ENCODE measurements at places on chromosomes 12 and 14. TPM values are rescaled to one million over a fixed set of nuclear protein-coding genes. Genes with fewer than 3 reads are reported as not detected.

Gene PSEN1
- total RNA-seq, result 31.6 TPM

Gene POTEM
- total RNA-seq, result not detected

Gene NANOG
- not detected for total RNA-seq

Gene TRIAP1
- total RNA-seq, result 20.9 TPM

Gene KLRG1
- 2.3 TPM for total RNA-seq

Gene KCNK13
- not detected for total RNA-seq

Gene KRT72
- 3.2 TPM for total RNA-seq

Gene PUS7L
- 13.2 TPM for total RNA-seq

- peaks cover 34% of the 10 kb centered on the region for H3K4me1 ChIP-seq
- DNase-seq, result no peak
- H3K27me3 ChIP-seq, result no peaks in the 10 kb centered on the region
- no peak overlapping the region for H3K4me3 ChIP-seq
- H3K27ac ChIP-seq, result no peak overlapping the region
Measured at GRCh38 chr12:123132951-123133619, 17.8 kb downstream of the PITPNM2 start.

DNA sequence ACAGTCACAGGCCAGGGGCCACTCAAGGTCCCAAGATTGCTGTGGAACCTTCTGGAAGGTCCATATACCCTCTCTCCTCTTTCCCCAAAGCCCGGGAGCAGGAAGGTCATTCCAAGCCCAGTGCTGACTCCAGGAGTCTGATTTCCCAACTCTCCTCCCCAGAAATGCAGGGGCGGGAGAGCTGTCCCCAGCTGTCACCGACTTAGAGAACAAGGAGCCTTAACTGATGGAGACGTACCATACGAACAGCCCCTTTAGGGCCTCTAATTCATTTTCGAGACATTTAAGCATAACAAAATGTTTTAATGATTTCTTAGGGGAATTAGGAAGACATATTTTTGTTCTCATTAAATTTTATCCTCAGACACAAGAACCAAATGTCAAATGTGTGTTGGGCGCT, 99.2 kb downstream of the PHETA1 start:
- H3K27ac ChIP-seq, result no peak overlapping the region
- no peaks in the 10 kb centered on the region for H3K4me1 ChIP-seq
- no peak for DNase-seq
- H3K27me3 ChIP-seq, result peaks cover 3% of the 10 kb centered on the region
- no peaks in the 10 kb centered on the region for H3K36me3 ChIP-seq
- no peak overlapping the region for H3K4me3 ChIP-seq

DNA sequence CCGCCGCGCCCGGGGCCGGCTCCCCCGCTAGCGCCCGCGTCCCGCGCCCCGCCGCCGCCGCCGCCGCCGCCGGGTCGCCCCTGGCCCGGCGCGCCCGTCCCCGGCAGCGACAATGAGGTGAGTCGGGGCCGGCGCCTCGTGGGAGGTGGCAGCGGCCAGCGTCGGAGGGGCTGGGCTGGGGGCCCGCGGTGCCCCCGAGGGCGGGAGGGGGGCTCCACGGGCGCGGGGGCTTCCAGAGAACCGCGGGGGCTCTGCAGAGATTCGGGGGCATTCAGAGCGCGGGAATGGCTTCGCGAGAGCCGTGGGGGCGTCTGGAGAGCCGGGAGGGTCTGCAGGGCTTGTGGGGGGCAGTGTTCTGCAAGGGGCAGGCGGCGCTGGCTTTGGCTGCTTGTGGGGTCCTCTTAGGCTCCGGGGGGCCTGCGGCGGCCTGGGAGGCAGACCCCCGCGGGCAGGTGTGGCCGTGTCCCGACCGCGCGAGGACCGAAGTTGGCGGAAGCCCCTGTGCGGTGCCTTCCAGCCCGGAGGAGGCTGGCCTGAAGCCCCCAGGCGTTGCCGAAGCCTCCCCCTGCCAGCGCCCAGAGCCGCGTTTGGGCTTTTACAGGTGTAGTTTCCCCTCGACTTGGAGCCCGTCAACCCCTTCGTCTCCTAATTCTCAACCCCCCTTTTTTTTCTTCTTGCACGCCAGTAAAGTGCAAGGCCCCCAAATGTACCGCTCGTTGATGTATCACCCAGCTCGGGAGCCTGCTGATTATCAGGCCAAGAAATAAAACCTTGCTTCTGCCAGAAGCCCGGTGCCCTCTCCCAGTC, 93.1 kb upstream of the EVL start:
- DNase-seq, result peak; percentile 39
- peaks cover 21% of the 10 kb centered on the region for H3K27me3 ChIP-seq
- peak overlapping the region; percentile 98 for H3K4me3 ChIP-seq
- H3K27ac ChIP-seq, result peak overlapping the region; percentile 96
- H3K4me1 ChIP-seq, result peaks cover 26% of the 10 kb centered on the region

- no peaks in the 10 kb centered on the region for H3K27me3 ChIP-seq
- H3K4me3 ChIP-seq, result no peak overlapping the region
- H3K4me1 ChIP-seq, result no peaks in the 10 kb centered on the region
- H3K27ac ChIP-seq, result no peak overlapping the region
- no peak for DNase-seq
Measured at GRCh38 chr14:22188318-22188717, 400.7 kb downstream of the DAD1 start.

DNA sequence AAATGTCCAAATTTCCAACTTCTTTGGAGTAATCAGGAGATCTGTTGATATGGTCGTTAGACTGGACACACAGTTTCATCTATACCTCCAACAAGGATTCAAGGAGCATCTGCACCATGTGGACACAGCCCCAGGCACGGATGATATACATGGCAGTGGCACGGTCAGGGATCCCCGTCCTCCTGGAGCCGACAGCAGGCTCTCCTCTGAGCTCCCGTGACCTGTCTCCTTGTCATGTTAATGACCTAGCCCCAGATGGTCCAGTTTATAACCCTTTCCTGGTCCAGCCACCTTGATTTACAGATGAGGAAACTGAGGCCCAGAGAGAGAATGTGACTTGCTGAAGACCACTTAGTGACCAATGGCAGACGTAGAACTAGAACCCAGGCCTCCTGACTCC, 16.5 kb upstream of the SERPINA4 start:
- no peak overlapping the region for H3K4me3 ChIP-seq
- H3K36me3 ChIP-seq, result no peaks in the 10 kb centered on the region
- no peak for DNase-seq
- peaks cover 11% of the 10 kb centered on the region for H3K27me3 ChIP-seq
- no peaks in the 10 kb centered on the region for H3K4me1 ChIP-seq

DNA sequence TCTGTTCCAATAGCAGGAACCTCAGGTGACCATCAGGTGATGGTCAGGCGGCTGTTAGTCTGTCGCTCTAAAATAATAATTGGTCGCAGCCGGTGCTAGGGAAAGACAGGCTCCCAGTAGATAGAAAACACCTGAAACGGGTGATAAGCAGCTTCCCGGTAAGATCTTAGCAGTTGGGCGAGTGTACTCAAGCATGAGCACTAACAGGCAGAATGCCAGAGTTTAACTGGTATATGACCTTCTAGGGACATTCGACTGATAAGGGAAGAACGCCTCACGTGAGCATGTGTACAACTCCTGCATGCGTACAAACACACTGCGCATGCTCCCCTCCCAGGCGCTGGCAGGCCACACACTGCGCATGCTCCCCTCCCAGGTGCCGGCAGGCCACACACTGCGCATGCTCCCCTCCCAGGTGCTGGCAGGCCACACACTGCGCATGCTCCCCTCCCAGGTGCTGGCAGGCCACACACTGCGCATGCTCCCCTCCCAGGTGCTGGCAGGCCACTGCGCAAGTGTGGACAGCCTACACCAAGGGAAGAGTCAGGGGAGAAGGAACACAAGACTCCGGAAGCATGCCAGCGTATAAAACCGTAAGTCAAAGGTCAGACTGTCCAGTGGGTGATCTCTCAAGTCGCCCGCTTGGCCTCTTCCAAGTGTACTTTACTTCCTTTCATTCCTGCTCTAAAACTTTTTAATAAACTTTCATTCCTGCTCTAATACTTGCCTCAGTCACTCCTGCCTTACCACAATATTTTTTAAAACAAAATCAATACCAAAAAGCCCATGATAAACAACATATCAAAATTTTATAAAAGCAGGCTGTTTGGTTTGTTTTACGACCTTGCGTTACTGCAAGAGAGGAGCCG, 24.5 kb downstream of the GPRC5D start:
- no peaks in the 10 kb centered on the region for H3K27me3 ChIP-seq
- H3K4me1 ChIP-seq, result no peaks in the 10 kb centered on the region
- DNase-seq, result peak; percentile 59

- H3K4me1 ChIP-seq, result no peaks in the 10 kb centered on the region
- H3K27ac ChIP-seq, result no peak overlapping the region
- H3K27me3 ChIP-seq, result no peaks in the 10 kb centered on the region
- no peak for DNase-seq
- no peak overlapping the region for H3K4me3 ChIP-seq
- H3K36me3 ChIP-seq, result no peaks in the 10 kb centered on the region
Measured at GRCh38 chr14:81309511-81309910, 88.8 kb upstream of the GTF2A1 start.

GRCh38 chr12:23927907-23928306, 21.6 kb downstream of the SOX5 start:
- no peak overlapping the region for H3K4me3 ChIP-seq
- H3K36me3 ChIP-seq, result no peaks in the 10 kb centered on the region
- no peak overlapping the region for H3K27ac ChIP-seq
- no peaks in the 10 kb centered on the region for H3K27me3 ChIP-seq

GRCh38 chr14:50335389-50335788, 23.3 kb downstream of the DMAC2L start:
- H3K27me3 ChIP-seq, result no peaks in the 10 kb centered on the region
- H3K4me1 ChIP-seq, result peaks cover 12% of the 10 kb centered on the region
- H3K4me3 ChIP-seq, result no peak overlapping the region

DNA sequence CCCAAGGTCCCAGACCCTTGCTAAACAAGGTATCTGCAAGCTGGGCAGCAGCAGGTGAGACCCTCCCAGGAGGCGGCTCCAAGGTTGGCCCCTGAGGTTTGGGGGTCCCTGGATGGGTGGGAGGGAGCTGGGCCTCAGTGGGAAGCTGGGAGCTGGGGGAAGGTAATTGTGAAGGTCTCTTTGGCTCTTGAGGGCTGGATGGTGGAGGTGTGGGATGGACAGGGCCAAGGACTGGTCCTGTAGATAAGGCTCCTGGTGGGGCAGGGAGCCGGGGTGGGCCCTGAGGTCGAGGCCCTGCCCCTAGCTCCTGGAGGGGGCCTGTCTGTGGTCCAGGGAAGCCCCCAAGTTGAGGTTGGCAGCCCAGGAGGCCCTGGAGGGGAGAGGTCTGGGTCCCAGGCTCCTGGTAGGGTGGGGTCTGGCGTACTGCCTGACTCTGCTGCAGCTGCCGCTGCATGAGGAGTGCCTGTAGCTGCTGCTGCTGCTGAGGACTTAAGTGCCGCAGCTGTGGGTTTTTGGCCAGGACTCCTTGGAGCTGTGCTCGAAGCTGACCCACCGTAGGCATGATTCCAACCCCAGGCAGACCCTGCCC, 13.1 kb upstream of the PRKAG1 start:
- H3K4me3 ChIP-seq, result no peak overlapping the region
- peaks cover 36% of the 10 kb centered on the region for H3K36me3 ChIP-seq
- H3K27me3 ChIP-seq, result no peaks in the 10 kb centered on the region

- no peak overlapping the region for H3K4me3 ChIP-seq
- no peak overlapping the region for H3K27ac ChIP-seq
- H3K36me3 ChIP-seq, result peaks cover 51% of the 10 kb centered on the region
- H3K27me3 ChIP-seq, result no peaks in the 10 kb centered on the region
- H3K4me1 ChIP-seq, result no peaks in the 10 kb centered on the region
Measured at GRCh38 chr12:26658991-26659390, 174.0 kb downstream of the ITPR2 start.

- no peak overlapping the region for H3K4me3 ChIP-seq
- DNase-seq, result no peak
- H3K36me3 ChIP-seq, result no peaks in the 10 kb centered on the region
- H3K27ac ChIP-seq, result no peak overlapping the region
- no peaks in the 10 kb centered on the region for H3K27me3 ChIP-seq
Measured at GRCh38 chr14:99514552-99515300, 33.5 kb downstream of the CCNK start.

- peak overlapping the region; percentile 97 for H3K27ac ChIP-seq
- peak overlapping the region; percentile 96 for H3K4me3 ChIP-seq
- peaks cover 35% of the 10 kb centered on the region for H3K4me1 ChIP-seq
- peaks cover 8% of the 10 kb centered on the region for H3K36me3 ChIP-seq
- no peak for DNase-seq
Measured at GRCh38 chr12:14775636-14775980, 27.7 kb downstream of the WBP11 start.

GRCh38 chr12:120094485-120094884, 22.1 kb downstream of the RAB35 start:
- H3K36me3 ChIP-seq, result peaks cover 22% of the 10 kb centered on the region
- H3K27me3 ChIP-seq, result no peaks in the 10 kb centered on the region
- H3K4me1 ChIP-seq, result no peaks in the 10 kb centered on the region
- no peak for DNase-seq
- no peak overlapping the region for H3K4me3 ChIP-seq

DNA sequence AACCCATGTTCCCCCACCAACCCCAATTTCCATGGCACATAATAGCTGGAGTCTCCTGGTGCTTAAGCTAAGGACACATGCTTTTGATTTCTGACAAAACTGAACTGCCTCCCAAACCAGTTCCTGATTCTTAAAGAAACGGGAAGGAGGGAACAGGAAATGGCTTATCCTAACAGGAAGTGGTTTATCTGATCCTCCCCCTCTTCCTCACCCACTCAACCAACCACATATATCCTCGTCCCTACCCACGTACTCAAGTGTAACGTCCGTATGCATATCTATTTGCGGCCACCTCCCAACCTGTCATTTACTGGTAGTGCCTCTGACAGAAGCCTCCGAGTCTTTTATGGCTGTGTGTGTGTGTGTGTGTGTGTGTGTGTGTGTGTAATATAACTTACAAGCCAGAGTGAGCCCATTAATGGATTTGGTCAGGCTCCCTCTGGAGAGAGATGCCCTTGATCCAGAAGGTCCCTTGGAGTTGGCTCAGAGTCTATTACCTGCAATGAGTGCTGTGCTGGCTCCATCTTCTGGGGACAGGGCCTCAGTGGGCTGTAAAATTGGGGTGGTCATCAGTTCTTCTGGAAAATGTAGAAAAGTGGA, 7.7 kb downstream of the DAZAP2 start:
- peak overlapping the region; percentile 74 for H3K27ac ChIP-seq
- H3K27me3 ChIP-seq, result no peaks in the 10 kb centered on the region
- peaks cover 49% of the 10 kb centered on the region for H3K4me1 ChIP-seq
- peak overlapping the region; percentile 36 for H3K4me3 ChIP-seq

DNA sequence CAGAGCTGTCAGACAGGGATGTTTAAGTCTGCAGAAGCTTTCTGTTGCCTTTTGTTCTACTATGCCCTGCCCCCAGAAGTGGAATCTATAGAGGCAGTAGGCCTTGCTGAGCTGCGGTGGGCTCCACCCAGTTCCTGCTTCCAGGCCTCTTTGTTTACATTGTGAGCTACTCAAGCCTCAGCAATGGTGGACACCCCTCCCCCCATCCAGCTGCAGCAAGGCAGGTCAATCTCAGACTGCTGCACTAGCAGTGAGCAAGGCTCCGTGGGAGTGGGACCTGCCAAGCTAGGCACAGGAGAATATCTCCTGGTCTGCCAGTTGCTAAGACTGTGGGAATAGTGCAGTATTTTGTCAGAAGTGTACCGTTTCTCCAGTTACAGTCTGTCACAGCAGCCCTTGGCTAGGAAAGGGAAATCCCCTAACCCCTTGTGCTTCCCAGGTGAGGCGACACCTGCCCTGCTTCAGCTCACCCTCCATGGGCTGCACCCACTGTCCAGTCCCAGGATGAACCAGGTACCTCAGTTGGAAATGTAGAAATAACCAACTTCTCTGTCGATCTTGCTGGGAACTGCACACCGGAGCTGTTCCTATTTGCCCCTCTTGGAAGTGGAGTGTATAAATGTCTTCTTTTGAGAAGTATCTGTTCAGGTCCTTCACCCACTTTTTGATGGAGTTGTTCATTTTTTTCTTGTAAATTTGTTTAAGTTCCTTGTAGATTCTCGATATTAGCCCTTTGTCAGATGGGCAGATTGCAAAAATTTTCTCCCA, 213.5 kb upstream of the SLC38A2 start:
- DNase-seq, result peak; percentile 36
- H3K27ac ChIP-seq, result no peak overlapping the region
- H3K36me3 ChIP-seq, result peaks cover 21% of the 10 kb centered on the region
- no peaks in the 10 kb centered on the region for H3K27me3 ChIP-seq
- peaks cover 40% of the 10 kb centered on the region for H3K4me1 ChIP-seq
